NCI-H187 treated with DMSO at 0.1 percent for 48 hours (cell line): ENCODE measurements at places on chromosomes 5 and 9.

DNA sequence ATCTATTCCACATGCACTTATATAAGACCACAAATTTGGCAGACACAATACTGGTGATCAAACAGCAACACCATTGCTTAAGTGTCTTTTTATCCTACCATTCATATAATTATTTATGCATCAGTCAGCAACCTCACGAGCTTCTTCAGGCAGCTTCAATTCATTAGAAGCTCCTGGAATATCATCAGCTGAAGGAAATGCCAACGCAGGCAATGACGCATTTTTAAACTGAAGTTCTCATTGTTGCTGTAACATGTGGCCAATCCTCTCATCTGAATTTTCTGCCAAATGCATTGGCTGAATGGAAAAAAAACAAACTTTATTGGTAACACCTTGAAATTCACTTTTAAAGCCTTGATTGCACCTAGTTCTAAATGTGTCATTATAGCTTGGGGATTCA, 376.4 kb upstream of the RGMB start:
- no peak for DNase-seq

DNA sequence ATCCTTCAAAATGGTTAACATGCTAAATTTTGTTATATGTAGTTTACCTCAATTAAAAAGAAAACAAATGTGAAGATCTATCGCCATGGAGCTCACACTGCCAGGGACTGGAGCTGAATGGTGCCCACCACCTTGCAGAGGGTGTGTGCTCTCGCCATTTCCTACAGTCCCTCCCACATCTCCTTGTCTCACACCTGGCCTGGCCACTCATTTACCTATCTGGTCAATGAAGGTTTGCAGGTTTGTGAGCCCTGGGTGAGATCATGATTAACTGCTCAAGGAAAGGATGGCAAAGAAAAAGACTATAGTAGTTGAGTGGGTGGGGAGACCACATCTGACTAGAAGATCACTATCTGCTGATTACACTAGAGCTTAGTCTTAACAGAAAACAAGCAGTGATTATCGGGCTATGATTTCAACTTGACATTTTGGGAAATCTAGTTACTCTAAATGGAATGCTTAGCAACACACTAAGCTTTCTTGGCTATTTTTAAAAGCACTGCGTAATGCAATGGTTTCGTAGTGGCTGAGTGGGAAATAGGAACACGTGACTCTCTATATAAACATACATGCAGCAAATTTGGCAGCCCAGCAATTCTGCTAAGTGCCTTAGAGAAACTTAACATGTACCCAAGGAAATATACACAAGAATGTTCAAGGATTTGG, 27.3 kb downstream of the PUM3 start:
- no peak for DNase-seq

- DNase-seq = no peak
These were observed 179.1 kb downstream of the EPB41L4A start for GRCh38 chr5:112239996-112240395.

- no peak for DNase-seq
These were observed 606.6 kb upstream of the C9orf72 start for GRCh38 chr9:28179893-28180292.

DNA sequence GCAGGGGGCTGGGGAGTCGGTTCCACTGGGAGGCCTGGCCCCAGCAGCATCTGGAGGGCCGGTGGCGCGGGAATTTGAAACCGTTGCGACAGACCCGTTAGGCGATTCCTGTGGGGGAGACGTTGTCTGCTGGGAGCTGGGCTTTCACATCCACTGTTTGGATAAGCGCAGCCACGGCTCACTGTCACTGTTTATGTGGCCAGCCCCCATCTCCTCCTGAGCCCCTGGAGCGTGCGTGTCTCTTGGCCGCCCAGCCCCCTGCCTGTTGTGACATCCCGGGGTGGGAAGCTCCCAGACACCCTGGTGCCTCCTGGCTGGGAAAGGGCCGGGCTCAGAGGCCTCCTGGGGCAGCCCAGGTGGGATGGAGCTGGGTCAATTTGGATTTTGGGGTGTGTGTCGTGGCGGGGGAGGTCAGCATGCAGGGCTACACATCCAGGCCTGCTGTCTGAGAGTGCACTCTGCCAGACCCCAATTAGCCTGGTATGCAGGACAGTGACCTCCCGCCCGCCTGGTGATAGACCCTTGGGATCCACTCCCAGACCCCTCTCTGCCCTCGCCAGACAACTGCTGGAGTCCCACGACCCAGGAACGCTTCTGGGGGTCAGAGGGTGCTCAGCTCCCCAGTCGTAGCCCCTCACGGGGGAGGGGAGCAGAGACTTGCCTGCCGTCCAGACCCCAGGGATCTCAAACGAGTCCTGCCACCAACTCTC, 62.0 kb upstream of the RNU6ATAC start:
- no peak for DNase-seq

- no peak for DNase-seq
These were observed 39.6 kb upstream of the FRRS1L start for GRCh38 chr9:109206670-109207069.

DNA sequence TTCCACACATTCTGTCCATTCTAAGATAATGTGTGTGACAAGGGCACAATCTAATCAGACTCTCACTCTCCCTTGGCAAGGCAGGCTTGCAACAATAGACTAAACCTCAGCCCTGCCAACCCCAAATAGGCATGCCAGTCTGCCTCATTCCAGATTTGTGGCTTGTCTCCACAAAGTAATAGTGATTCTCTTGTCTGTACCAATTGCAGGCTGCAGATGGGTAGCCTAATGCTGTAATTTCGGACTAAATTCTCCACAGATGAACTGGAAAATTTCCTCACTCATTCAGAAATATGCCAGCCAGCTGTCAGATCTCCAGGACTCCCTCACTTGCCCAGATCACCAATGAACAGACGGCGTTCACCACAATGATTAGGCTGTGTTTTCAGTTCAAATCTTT, 413.6 kb downstream of the ELAVL2 start:
- DNase-seq = no peak

DNA sequence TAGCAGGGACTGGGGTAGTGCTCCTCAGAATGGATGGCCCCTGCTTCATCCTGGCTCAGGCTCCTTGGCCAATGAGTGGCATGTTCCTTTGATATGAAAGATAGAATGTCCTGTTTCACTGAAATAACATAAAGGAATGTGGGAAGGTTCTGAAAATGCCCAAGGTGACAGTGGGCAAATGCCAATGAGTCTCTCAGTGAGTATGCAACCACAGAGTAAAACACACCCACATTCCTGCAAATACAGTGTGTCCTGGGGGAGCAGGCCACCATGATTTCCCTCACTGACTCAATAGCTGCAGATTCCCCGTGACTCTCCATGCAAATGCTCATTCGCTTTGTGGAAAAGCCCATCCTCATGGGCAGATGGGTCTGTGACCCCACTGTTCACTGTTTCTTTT, 36.4 kb downstream of the ZNF366 start:
- no peak for DNase-seq

- DNase-seq = no peak
These were observed 52.3 kb downstream of the TLE4 start for GRCh38 chr9:79623799-79624721.
